DND-41 (cell line): ENCODE measurements at places on chromosomes 2 and 18.

GRCh38 chr2:156445296-156446220 is 9.4 kb downstream of the GPD2 start:
- no peak for DNase-seq

- no peak for DNase-seq
Measured at GRCh38 chr2:120343433-120344105, 2.4 kb upstream of the INHBB start.

GRCh38 chr2:54642677-54643430 is 80.6 kb upstream of the EML6 start:
- no peak for DNase-seq

- no peak for DNase-seq
Measured at GRCh38 chr2:37350034-37350433, 5.6 kb downstream of the QPCT start.

GRCh38 chr18:12518832-12519531 is 111.3 kb downstream of the PRELID3A start:
- no peak for DNase-seq

DNA sequence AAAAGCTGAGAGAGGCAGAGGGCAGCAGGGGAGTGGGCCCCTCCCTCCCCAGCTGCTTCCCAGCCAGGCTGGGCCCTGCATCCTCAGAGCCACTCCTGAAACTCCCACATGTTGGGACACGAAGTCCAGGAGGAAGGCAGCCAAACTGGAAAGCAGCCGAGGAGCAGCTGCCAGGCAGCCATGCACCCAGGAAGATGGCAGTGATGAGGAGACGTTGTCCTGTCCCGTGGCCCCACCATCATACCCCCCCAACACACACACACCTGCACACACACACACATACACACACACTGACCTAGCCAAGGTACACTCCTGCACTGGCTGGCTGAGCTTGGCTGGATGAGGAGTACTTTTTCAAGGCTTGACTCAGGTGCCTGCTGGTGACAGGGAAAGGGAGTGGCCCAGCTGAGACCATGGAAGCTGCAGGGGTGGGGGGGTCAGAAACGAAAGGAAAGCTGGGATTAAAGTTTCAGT is 106.0 kb downstream of the CYP26B1 start:
- no peak for DNase-seq

DNA sequence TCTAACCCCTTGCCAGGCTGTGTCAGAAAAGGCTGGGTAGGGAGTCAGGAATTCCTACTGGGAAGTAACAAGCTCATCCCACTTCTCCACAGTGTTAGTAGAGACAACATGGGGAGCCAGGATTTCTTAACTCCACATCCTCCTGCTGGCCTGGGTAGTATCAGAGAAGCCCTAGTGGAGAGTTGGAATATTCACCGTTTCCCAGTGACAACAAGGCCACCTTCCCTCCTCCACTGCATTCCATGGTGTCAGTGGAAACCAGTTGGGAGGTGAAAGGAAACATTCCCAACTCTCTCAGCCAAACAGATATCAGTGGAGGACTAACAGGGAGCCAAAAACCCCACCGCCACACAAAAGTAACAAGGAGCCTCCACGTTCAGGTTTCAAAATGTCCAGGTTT is 41.2 kb downstream of the SRD5A2 start:
- DNase-seq: no peak

DNA sequence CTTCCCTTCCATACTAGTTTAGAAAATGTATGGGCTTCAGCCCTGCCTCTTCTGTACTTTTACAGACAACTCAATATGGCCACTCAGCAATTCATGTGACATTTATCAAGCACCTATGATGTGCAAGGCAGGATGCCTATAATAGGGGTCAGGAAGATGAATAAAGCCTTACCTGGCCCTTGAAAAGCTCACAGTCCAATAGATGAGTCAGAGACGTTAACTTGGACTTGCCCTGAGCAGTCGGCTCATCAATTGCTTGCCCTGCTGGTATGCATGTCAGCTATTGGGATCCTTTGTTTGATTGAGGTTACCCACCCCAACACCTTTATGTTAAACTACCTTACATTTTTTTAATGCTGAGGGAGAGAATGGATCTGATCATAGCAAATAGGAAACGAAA is 116.1 kb downstream of the DNER start:
- DNase-seq: no peak

GRCh38 chr2:127406454-127406853 is 11.8 kb upstream of the PROC start:
- no peak for DNase-seq

- DNase-seq: no peak
Measured at GRCh38 chr2:213034585-213034984, 116.8 kb downstream of the IKZF2 start.

DNA sequence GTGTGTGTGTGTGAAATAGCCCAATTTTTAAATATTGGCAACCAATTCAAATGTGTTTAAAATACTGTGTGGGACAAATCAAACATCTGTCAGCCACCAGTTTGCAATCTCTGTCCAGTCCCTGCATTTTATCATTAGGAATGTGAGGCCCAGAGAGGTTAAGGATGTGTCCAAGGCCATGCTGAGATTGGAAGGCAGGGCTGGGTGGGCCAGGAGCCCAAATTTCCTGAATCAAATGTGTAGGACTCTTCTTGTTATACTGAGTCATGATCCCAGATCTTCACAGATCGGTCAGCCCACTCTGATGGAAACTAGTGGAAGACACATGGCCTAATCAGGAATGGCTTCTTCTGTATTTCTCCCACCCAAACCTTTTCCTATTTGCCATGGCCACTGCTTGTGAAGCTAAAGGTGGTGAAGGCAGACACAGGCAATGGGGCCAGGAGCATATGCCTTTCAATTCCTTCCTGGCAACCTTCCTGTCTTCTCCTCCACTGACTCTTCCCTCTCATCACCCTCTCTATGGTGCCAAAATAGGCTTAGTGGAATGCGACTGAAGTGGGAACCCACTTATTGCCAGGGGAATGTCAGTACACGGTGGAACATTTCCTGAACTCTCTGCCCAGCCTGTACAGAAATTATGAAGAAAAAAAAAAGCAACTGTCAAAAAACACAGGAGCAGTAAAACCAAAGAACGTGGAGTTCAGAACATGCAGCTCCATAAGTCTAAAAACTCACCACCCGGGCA is 35.5 kb downstream of the ZEB2 start:
- no peak for DNase-seq
